CD8-positive, alpha-beta T cell (primary cell): ENCODE measurements at places on chromosomes 7 and 10.

DNA sequence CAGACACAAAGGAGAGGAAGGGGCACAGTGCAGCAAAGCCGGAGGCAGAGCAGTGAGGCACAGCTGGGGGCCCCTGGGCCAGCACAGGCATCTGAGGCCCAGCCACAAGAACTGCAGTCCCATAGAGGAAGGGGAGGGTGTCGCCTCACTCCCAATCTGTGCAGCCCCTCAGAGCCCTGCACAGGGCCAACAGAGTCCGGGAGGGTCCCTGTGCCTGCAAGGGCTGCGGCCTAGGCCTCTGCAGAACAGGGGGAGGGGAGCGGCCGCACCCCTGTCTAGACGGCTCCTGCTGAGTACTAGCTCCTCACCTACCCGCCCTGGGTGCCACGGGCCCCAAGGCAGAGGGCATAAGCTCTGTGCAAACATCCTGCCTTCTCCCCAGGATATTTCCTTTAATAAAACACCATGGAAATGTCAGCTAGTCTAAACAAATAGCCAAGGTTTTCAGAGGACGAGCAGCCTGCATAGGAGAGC is 32.4 kb upstream of the RET start:
- no peak for DNase-seq

DNA sequence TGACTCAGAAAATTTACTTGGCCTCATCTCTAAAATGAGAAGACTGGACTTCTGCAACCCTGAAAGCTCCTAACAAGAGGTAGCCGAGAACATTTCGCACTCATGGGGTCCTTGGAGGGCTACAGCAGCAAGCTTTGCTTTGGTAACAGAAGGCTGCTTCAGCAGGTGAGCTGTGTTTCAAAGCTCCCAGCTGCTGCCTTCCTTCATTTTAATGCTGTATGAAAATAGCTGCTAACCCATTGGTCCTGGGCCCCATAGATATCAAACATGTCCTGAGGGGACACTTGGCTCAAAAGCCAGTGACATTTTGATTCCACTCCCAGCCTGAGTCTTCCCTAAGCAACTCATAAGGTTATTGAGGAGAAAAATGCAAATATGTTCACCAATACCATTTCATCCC is 14.3 kb upstream of the MALSU1 start:
- DNase-seq = no peak

DNA sequence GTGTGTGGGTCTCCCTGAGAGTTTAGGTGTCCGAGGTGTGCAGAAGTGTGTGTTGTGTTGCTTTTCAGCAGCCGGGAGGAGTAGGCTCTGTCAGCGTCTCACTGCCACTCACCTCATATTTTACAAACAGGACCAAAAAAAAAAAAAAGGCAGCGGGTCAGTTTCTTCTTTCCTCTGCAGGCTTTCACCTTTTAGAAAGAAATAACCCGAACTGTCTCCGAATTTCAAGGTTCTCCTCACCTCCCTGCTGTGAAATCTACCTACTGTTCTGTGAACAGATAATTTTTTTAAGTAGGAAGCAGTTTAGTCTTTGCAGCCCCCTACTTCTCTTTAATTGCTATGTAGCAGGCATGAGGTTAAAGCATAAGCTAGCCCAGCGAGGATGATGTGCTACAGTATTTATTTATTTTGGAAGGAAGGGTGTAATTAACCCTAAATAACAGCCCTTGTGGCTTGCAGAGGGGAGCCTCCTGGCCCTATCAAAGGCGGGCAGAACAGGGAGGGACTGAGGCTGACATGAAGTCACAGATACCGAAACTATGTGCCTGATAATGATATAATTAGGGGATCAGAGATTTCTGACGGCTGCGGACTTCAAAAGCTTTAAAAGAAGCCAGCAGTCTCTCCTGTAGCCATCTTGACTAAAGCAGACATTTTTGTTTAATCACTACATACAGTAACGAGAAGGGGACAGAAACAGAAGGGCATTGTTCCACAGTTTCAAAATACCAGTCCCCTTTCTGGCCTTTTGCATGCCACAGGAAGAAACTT is 1.6 kb downstream of the BAMBI start:
- DNase-seq = no peak

GRCh38 chr7:38481401-38481800 is 149.8 kb downstream of the AMPH start:
- DNase-seq = no peak

DNA sequence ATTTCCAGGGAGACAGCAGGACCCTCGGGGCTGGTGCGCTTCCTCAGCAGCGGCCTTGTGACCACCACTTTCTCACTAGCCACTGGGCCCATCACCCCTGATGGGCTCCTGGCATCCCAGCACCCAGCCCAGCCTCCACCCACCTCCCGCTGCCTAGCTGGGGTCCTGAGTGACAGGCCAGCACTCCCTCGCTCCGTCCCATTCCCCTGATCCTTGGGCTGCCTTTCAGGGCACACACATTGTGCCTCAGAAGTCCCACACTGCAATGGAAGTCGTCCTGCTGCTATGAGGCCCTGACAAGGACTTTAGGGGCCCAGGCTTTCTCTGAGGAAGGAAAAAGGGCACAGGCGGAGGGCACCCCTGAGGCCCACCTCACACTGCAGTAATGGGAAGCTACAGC is 12.4 kb downstream of the CAMK2B start:
- DNase-seq = no peak

GRCh38 chr10:53361936-53362335 is 589.4 kb upstream of the MBL2 start:
- no peak for DNase-seq

GRCh38 chr7:112566442-112567324 is 85.9 kb downstream of the LSMEM1 start:
- no peak for DNase-seq

DNA sequence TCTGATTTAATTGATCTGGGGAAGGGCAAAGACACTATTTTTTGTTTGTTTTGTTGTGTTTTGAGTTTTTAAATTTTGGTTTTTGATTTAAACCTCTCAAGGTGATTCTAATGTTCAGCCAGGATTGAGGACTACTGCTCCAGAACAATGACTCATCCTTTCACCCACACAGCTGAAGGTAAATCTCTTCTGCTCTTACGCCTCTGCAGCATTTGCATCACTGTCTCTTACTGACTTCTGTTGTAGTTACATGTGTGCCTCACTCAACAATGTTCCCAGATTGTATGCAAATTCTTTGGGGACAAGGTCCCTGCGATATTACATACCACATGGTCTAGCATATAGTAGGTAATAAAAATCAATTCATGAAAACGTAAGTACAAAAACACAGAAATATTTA is 467.5 kb upstream of the LRRN3 start:
- DNase-seq = no peak

GRCh38 chr10:34955391-34955790 is 134.8 kb downstream of the CUL2 start:
- no peak for DNase-seq

DNA sequence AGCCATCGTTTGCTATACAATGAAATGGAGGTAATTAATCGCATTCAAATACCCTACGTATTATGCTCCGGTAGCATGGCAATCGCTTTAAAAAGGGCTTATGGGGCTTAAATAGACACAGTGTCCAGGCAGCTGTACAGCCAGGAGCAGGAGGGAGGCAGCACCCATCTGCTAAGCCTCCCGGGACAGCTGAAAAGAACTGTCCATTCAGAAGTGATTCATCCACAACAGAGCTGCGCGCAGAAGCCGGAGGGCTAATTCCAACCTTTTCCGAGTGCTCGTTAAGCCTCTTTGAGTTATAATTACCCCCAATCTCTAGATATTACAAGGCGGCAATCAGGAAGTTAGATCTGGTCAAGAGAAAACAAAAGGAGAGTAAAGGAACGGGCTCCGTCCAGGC is 58.3 kb downstream of the DPYSL4 start:
- no peak for DNase-seq

DNA sequence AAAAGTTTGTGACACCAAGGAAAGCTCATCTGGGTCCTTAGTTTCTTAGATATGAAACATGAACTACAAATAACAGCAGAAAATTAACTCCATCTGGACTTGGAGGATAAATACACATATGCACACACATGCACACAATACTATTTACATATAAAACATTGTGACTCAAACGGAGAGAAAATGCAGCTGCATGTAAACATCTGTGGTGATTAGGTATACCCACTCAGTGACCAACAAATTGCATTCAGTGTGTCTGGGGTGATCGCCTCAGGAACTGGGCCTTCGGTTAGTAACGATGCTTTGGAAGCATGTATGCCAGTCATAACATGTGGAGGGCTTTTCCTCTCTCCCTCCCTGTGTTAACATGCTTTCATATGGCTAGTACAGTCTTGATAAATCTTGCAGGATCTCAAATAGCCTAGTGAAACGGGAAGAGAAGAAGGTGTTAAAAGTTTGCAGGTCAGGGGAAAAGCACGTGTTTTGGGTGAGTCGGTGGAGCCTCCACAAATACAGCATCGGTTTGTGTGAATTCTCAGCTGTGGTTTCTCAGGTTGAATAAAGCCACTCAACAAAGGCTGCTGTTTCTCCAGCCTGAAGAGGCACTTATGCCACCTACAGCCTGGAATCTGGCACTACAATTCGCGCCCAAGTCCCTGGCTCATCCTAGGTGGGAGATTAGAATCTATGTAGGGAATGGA is 8.7 kb upstream of the GLRX3 start:
- DNase-seq = peak; percentile 47

DNA sequence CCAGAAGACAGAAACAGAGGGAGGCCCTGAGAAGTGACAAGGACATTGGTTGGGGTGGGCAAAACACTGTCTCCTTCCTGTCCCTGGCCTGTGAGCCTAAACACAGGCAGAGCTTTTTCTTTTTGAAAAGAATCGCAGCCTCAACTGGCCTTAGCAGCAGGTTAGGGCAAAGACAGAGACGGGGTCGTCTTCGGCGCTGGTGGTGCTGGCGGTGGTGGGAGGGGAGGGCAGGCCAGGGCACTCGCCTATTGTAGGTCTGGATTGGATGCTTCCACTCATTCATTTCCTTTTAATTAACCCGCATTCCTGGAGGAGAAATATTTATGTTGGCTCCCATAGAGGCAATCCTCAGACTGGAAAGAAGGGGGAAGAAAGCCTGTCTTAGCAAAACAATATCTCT is 22.6 kb downstream of the WNT8B start:
- DNase-seq = no peak

- DNase-seq = no peak
Observed at GRCh38 chr10:95408983-95409873, 118.4 kb upstream of the PDLIM1 start.

DNA sequence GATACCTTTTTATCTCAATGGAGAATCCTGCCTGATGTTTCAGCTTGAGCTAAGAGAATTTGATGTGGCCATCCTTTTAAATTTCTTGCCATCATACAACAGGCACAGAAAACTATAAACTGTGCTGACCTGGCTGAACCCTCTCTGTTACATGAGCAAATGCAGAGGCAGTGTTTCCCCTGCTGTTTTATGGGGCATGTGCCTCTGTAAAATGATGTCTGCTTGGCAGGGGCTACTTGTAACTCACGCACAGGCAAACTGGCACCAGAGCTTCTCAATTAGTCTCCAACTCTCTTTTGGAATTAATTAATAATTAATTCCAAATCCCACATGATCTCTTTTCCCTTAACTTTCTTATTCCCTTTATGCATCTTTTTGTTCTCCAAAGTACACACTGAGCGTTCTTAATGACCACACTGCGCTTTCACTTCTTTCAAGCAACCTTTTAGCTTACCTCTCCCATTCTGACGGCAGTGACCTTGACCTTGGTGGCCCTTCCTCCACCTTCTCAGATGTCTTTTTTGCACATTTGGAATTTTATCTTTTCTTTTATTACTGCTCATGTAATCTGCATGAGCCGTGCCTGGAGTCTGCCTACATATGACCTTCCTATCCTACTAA is 334.0 kb downstream of the PLXNA4 start:
- DNase-seq = no peak
